CD4-positive, alpha-beta T cell treated with Interleukin-6 at 100 ng/mL for 8 hours (primary cell): ENCODE measurements at places on chromosomes 1 and 21.
A peak's percentile ranks its signal among the peaks of the same experiment; 100 is the strongest.

DNA sequence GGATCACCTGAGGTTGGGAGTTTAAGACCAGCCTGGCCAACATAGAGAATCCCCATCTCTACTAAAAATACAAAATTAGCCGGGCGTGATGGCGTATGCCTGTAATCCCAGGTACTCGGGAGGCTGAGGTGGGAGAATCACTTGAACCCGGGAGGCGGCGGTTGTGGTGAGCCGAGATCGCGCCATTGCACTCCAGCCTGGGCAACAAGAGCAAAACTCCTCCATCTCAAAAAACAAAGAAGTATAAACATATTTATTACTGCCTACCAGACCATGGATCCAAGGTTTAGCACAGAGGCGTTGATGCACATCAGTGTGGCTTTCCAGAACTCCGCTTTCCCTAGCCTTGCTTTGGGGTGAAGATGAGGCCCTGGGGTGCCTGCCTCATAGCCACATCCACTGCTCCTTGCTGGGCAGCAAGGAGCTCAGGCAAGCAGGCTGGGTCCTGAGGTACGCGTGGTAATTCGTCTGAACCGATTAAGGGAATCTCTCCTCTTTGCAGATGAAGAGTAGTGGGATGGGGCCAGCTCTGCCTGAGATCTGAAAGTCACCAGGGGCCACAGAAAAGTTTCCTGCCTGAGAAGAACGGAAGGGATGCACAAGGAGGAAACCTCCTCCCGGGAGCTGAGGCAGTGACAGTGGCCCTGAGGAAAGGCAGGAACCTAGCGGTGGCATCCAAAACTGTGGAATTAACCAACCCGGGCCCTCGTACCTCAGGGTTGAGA lies 52.3 kb upstream of the LBR start:
- no peak for DNase-seq

DNA sequence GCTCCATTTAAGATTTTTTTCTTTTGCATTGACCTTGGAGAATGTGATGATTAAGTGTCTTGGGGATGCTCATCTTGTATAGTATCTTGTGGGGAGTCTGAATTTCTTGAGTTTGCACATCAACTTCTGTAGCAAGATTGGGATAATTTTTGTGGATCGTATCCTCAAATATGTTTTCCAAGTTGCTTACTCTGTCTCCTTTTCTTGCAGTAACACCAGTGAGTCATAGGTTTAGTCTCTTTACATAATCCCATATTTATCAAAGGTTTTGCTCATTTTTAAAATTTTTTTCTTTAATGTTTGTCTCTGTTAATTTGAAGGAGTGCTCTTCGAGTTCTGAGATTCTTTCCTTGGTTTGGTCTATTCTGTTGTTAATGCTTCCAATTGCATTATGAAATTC lies 41.7 kb upstream of the ANGPTL1 start:
- no peak for DNase-seq

- no peak for DNase-seq
Observed at GRCh38 chr1:7495962-7496361, 275.1 kb upstream of the VAMP3 start.

DNA sequence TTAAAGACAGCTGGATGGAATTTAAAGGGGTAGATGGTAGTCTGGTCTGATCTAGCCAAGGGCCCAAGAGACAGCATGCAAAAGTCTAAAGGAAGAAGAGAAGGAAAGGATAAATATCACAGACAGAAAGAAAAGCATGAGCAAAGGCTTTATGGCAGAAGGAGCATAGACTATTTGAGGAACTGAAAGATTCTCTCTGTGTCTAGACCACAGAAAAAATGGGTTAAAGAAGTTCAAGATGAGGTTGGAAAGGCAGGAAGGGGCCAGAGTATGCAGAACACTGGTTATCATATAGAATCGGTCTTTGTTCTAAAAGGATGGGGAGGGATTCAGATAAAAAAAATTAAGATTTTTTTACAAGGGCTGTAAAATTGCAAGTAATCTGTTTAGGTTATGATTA lies 136.8 kb upstream of the SGIP1 start:
- no peak for DNase-seq

DNA sequence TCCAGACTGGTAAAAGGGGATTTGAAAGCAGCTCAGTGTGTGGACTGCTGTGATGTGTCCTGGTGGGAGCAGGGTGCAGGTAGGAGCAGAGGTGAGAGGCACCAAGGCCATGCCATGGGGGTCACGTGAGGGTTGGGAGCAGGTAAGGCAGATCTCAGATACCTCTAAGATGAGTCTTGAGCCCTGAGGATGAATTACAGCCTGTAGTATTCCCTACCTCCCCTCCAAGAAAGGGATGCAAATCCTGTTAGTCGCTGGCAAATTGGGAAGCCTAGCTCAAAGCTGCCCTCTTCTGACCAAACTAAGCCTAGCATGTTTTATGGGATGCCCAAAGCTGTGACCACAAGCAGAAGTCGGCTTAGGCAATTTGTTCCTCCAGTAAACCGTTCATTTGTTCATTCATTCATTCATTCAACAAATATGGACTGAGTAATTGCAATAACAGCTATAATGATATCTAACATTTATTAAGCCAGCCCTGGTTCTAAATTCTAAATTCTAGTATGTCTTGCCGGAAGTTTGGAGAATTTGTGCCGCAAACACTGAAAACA lies 3.9 kb upstream of the NUAK2 start:
- DNase-seq, result peak; percentile 64

DNA sequence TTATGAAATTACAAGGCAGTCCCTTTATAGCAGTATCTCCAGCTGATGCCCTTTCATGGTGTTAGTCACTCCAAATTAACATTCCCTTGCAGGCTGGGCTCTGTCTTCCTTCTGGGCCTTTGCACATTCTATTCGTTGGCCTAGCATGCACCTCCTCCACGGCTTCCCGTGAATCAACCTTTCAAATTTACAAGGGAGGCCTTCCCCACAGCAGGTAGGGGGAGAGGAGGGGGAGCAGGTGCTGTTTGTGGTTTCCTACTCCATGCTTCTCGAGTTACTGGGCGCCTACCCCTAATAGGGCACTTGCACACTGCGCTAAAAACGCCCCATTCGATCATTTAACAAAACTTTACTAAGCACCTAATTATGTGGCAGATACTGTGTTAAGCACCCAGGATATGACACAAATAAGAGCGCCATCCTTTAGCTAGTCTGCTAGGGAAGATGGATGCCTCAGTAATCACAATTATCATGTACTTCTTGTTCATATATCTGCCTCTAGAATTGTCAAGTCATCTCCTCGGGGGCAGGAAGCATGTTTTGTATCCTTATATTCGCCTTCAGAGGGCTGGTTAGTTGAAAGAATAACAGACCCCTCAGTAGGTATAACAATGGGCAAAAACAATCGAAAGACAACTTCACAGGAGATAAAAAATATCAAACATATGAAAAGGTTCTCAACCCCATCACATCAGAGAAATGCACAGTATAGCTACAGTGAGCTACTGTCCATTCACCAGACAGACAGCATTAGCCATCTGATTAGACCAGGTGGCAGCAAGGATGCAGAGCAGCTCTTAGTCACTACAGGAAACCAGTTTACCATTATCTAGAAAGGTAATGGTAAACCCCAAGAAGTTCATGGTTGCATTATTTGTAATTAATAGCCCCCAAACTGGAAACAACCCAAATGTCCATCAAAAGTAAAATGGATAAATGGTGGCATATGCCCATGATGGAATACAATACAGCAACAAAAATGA lies 1.7 kb upstream of the ADAR start:
- peak; percentile 54 for DNase-seq

- no peak for DNase-seq
Observed at GRCh38 chr21:21019681-21020080, 21.5 kb downstream of the NCAM2 start.

DNA sequence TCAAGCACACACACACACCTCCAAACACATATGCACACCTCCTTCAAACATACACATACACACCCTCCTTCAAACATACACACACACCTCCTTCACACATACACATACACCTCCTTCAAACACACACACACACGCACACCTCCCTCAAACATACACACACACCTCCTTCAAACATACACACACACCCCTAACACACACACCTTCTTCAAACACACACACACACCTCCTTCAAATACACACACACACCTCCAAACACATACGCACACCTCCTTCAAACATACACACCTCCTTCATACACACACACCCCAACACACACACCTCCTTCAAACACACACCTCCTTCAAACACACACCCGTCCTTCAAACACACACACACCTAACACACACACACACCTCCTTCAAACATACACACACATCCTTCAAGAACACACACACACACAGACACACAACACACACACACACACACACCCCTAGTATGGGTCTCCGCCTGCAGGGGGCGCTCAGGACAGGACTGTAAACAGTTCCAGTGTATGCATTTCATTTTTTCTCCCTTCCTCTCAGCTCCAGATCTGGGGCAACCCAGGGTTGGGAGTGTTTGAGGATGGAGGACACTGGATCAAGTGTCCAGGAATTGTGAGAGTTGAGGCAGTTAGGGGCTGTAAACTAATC lies 12.1 kb downstream of the LGR6 start:
- DNase-seq, result no peak

DNA sequence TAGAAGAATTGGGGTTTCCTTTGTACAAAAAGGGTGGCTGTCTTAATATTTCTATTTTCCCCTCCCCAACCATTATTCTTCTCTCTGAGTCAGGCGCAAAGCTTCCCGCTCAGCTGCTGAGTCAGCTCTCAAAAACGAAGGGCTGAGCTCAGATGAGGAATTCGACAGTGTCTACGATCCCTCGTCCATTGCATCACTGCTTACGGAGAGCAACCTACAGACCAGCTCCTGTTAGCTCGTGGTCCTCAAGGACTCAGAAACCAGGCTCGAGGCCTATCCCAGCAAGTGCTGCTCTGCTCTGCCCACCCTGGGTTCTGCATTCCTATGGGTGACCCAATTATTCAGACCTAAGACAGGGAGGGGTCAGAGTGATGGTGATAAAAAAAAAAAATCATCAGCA lies 3.0 kb upstream of the TUFT1 start:
- DNase-seq, result no peak

DNA sequence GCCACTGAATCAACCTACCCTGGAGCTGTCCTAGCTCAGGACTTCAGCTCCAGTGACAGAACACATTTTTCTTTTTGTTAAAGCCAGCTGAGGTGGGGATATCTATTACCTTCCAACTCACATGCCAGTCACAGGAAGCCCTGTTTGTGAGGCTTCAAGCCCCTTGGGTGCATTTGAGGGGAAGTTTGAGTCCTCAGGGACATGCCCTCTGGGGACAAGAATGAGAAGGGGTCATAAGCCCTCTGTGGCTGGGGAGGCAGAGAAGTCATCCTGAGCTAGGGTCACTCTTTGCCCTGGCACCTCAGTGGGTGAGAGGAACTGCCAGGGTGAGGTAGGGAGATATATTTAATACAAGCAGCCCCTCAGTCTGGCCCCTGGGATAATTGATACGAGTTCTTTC lies 33.5 kb upstream of the CLDN14 start:
- no peak for DNase-seq

- no peak for DNase-seq
Observed at GRCh38 chr1:165826565-165827267, 698 bp upstream of the UCK2 start.

DNA sequence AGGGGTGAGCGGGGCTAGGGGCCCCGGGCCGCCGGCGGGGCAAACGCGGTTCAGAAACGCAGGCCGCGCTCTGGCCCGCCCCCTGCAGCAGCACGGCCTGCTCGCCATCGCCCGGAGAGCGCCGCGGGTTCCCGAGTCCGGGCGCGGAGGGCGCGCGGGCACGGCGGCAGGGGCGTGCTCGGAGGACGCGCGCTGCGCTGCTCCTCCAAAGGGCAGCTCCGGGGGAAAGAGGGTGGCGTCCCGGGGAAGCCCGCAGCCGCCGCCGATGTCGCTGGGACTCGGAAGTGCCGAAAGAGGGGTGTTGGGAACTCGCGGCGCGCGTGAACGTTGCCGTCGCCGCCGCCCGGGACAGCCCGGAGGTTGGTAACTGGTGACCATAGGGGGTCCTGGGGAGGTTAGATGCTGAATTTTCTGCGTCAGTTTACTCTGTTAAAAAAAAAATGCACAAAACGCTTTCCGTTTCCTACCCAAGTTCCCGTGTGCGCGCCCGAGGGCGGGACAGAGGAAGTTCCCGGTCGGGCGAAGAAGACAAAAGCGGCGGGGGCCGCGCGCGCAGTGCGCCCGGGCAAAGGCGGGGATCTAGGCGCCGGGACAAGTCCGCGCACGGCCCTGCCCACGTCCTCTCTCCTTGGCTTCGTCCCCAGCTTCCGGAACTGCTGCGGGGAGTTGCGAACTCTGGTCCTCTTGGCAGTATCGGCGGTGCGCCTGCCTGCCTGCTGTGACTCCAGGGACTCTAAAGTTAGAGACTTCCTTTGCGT lies at the start of gene HHAT:
TSS of gene HHAT (plus strand) at position 157 of the 758 bp plus-strand sequence. CDS start 20,074 bp downstream, outside the sequence.
- DNase-seq, result peak; percentile 56

- no peak for DNase-seq
Observed at GRCh38 chr1:234281826-234282489, 91.3 kb upstream of the COA6 start.

DNA sequence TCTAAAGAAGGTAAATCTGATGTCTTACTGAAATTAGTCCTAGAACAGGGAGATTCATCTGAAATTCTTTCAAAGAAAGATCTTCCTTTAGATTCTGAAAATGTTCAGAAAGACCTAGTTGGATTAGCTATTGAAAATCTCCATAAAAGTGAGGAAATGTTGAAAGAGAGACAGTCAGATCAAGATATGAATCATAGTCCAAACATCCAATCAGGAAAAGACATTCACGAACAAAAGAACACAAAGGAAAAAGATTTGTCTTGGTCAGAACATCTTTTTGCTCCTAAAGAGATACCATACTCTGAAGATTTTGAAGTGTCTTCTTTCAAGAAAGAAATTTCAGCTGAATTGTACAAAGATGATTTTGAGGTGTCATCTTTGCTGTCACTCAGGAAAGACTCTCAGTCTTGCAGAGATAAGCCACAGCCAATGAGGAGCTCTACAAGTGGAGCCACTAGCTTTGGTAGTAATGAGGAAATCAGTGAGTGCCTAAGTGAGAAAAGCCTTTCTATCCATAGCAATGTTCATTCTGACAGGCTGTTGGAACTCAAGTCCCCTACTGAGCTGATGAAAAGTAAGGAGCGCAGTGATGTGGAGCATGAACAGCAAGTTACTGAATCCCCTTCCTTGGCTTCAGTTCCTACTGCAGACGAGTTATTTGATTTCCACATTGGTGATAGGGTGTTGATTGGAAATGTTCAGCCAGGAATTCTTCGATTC lies 61.6 kb upstream of the QSOX1 start:
- DNase-seq, result no peak

- no peak for DNase-seq
Observed at GRCh38 chr1:179630719-179631118, 39.1 kb downstream of the TDRD5 start.

- DNase-seq, result no peak
Observed at GRCh38 chr1:167651161-167651693, 21.2 kb downstream of the RCSD1 start.
